Activated CD4-positive, alpha-beta memory T cell treated with anti-CD3 and anti-CD28 coated beads, Interleukin-2, amount 10 ng/mL, durations not matched to agents 7 days and 5 days (primary cell): ENCODE measurements at places on chromosomes 2 and 18. TPM values are rescaled to one million over a fixed set of nuclear protein-coding genes. Genes with fewer than 3 reads are reported as not detected.

DNA sequence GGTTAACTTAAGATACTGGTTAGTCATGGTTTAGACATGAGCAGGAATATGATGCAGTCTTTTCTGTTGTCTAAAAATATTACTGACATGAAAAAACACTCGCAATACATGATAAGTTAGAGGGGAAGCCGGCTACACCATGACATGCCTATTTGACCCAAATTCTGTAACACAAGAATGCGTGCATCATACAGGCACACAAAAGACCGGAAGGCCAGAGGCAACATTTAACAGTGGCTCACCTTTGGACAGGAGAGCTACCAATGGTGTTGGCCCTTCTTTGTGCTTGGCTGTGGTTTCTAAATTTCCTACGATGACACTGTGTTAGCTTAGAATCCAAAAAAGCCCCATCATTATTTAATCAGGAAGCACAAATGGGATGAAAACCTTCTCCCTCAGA, 4.1 kb downstream of the PARD6G start:
- H3K27me3 ChIP-seq: peaks cover 38% of the 10 kb centered on the region
- peaks cover 3% of the 10 kb centered on the region for H3K4me1 ChIP-seq
- no peak overlapping the region for H3K4me3 ChIP-seq
- no peaks in the 10 kb centered on the region for H3K36me3 ChIP-seq
- DNase-seq: no peak

DNA sequence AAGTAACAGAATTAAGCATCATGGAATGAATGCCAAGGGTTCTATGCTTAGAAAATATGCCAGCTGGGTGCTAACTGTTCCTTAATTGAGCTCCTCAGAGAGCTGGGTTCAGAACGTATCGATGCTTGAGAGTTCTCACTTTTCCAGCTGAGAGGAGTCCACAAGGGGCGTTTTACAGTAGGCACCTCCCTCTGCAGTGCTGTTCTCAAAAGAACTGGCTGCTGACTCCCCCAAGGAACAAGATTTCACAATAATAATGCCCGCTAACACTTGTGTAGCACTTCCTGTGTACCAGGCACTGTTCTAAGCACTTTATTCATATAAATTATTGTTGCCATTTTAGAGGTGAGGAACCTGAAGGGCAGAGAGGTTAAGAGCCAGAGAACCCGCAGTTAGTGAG, 18.1 kb upstream of the TMEM237 start:
- H3K27me3 ChIP-seq: peaks cover 13% of the 10 kb centered on the region
- no peaks in the 10 kb centered on the region for H3K4me1 ChIP-seq
- no peak overlapping the region for H3K27ac ChIP-seq
- H3K4me3 ChIP-seq: no peak overlapping the region

DNA sequence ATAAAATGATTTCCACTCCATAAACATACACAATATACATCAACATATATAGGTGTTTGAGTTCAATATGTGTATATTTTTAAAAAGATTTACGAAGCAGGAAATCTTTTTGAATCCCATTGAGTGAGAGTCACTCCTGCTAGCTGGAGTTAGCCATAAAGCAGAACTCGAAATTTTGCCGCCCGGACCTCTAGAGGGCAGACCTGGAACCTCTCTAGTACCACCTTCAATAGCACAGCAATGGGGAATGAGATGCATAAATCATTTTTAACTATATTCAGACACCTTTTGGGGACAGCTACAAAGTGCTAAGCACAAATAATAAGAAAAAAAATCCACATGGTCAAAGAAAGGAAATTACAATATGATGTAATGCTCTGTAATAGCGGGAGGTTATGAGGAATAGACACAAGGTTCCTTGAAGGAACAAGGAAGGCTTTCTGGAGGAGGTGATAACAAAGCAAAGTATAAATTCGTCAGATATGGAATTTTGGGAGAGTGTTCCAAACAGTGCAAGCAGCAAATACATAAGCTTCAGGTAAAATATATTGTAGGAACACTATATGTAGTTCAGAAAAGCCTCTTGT, 533.4 kb downstream of the ERBB4 start:
- H3K36me3 ChIP-seq: no peaks in the 10 kb centered on the region
- H3K27ac ChIP-seq: no peak overlapping the region
- no peaks in the 10 kb centered on the region for H3K27me3 ChIP-seq
- DNase-seq: no peak

- peaks cover 42% of the 10 kb centered on the region for H3K27me3 ChIP-seq
- no peak overlapping the region for H3K4me3 ChIP-seq
Observed at GRCh38 chr2:235951982-235952381, 216.2 kb downstream of the GBX2 start.

- DNase-seq: no peak
- H3K27ac ChIP-seq: no peak overlapping the region
- H3K4me3 ChIP-seq: no peak overlapping the region
- H3K4me1 ChIP-seq: no peaks in the 10 kb centered on the region
- peaks cover 6% of the 10 kb centered on the region for H3K27me3 ChIP-seq
Observed at GRCh38 chr2:8189316-8189715, 492.5 kb upstream of the ID2 start.

GPR45 gene
- total RNA-seq: not detected

GRCh38 chr2:176562359-176563078, 293.3 kb downstream of the MTX2 start:
- DNase-seq: no peak
- H3K27ac ChIP-seq: no peak overlapping the region
- H3K4me3 ChIP-seq: no peak overlapping the region
- no peaks in the 10 kb centered on the region for H3K4me1 ChIP-seq

GRCh38 chr2:118983133-118983532, 41.1 kb downstream of the MARCO start:
- no peaks in the 10 kb centered on the region for H3K36me3 ChIP-seq
- no peaks in the 10 kb centered on the region for H3K4me1 ChIP-seq
- H3K27ac ChIP-seq: no peak overlapping the region
- DNase-seq: no peak
- no peaks in the 10 kb centered on the region for H3K27me3 ChIP-seq
- H3K4me3 ChIP-seq: no peak overlapping the region

EGR4 gene
- total RNA-seq: not detected

- peaks cover 35% of the 10 kb centered on the region for H3K36me3 ChIP-seq
- DNase-seq: no peak
- H3K27me3 ChIP-seq: no peaks in the 10 kb centered on the region
- no peaks in the 10 kb centered on the region for H3K4me1 ChIP-seq
Observed at GRCh38 chr2:32495139-32495538, 132.7 kb upstream of the TTC27 start.

KCNJ3 gene
- not detected for total RNA-seq

DSG1 gene
- not detected for total RNA-seq
